ENCODE measurements at places on chromosomes 5 and 9. TPM values are rescaled to one million over a fixed set of nuclear protein-coding genes. Genes with fewer than 3 reads are reported as not detected.

The TBCA gene
- total RNA-seq: 94.8 TPM

The CBY3 gene
- not detected for total RNA-seq

The ROR2 gene
- total RNA-seq: 0.49 TPM

The C9 gene
- not detected for total RNA-seq

The QRFP gene
- total RNA-seq: not detected

The HINT1 gene
- total RNA-seq: 206 TPM

The PCDHB11 gene
- not detected for total RNA-seq

The SLC1A3 gene
- total RNA-seq: 0.37 TPM
